ENCODE measurements at places on chromosomes 4 and X. TPM values are rescaled to one million over a fixed set of nuclear protein-coding genes. Genes with fewer than 3 reads are reported as not detected.
A peak's percentile ranks its signal among the peaks of the same experiment; 100 is the strongest.

The GLRA2 gene
- not detected for total RNA-seq

DNA sequence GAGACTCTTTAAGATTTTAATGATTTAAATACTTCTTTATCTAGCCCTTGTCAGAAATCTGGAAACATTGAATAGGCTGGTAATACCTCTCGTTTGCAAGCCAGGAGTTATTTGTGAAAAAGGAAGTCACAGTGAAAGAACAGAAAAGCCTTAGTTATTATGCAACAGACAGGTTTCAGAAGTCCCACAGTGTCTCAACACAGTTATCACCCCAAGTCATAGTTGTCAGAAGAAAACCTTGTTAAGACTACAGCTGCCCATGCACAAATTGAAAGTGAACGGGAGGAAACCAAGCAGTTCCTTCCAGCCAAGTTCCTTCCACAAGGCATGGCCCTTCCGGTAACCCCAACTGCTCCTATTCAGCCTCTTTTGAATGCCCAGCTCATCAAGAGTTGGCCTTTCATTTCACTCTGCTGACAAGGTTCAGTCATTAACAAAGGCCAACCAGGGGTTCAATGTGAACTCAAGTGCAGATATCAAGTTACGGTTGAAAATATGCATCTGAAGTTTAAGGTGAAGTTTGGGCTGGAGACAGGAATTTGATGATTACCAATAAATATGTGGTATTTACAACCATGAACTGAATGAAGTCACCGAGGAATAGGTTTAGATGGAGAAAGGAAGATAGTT is 15.6 kb downstream of the ALPK1 start:
- peaks cover 13% of the 10 kb centered on the region for H3K4me1 ChIP-seq
- no peak for DNase-seq
- H3K27ac ChIP-seq, result no peak overlapping the region
- no peaks in the 10 kb centered on the region for H3K36me3 ChIP-seq
- no peak overlapping the region for H3K4me3 ChIP-seq

GRCh38 chr4:144645631-144646522 is at the start of gene HHIP:
Gene HHIP, plus strand, starts transcription at chr4:144646156. Its CDS starts 520 bp downstream, at chr4:144646676.
- H3K36me3 ChIP-seq, result no peaks in the 10 kb centered on the region
- no peak within 1 kb of the TSS for H3K4me3 ChIP-seq
- no peak within 1 kb of the TSS for H3K27ac ChIP-seq
- H3K27me3 ChIP-seq, result peaks cover 16% of the 10 kb centered on the region
- DNase-seq, result peak; percentile 43

- no peaks in the 10 kb centered on the region for H3K27me3 ChIP-seq
- H3K36me3 ChIP-seq, result no peaks in the 10 kb centered on the region
- H3K27ac ChIP-seq, result no peak overlapping the region
- no peaks in the 10 kb centered on the region for H3K4me1 ChIP-seq
- DNase-seq, result no peak
These were observed 456.8 kb downstream of the PRR32 start for GRCh38 chrX:127276326-127276725.

The TLR1 gene
- total RNA-seq, result 0.25 TPM

GRCh38 chr4:41070516-41071281 is 143.6 kb downstream of the APBB2 start:
- no peak overlapping the region for H3K27ac ChIP-seq
- peaks cover 14% of the 10 kb centered on the region for H3K27me3 ChIP-seq
- H3K4me3 ChIP-seq, result no peak overlapping the region
- no peaks in the 10 kb centered on the region for H3K36me3 ChIP-seq

GRCh38 chr4:74189331-74190043 is 31.6 kb downstream of the MTHFD2L start:
- H3K27ac ChIP-seq, result no peak overlapping the region
- no peaks in the 10 kb centered on the region for H3K36me3 ChIP-seq
- H3K4me3 ChIP-seq, result no peak overlapping the region
- no peaks in the 10 kb centered on the region for H3K4me1 ChIP-seq

DNA sequence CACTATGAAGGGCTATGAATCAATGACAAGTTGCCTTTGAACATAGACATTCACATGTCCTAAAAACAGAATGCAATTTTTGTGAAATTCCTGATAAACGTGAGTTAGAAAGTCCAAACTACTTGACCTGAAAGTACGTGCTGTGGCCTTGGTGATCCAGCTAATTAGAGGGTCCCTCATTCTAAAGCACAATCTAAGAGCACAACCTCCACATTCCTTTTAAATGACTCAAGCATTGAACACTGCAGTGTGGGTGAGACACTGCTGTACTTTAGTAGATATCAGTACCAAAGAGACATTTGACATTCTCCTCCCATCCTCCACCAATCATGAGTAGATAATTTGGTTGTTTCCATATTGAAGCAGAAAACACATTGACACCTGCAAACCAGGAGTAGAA is 73.5 kb downstream of the FAM47B start:
- H3K27ac ChIP-seq, result no peak overlapping the region
- H3K27me3 ChIP-seq, result no peaks in the 10 kb centered on the region
- no peak for DNase-seq
- no peaks in the 10 kb centered on the region for H3K4me1 ChIP-seq
- H3K36me3 ChIP-seq, result no peaks in the 10 kb centered on the region

DNA sequence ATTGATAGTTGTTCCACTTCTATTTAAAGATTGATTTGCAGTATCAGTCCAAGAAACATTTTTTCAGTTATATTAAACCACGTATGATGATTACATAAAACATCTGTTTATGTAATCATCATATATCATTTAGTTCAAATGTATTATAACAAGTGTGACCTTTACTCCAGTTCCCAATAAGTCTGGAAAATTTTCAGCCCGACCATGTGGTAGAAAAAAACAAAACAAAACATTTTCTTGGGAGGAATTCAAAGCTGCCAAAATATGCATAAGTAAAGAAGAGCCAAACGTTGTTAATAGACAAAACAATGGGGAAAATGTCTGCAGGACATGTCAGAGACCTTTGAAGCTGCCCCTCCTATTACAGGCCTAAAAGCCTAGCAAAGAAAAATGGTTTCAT is 709.1 kb downstream of the FAT4 start:
- H3K36me3 ChIP-seq, result no peaks in the 10 kb centered on the region
- H3K27ac ChIP-seq, result no peak overlapping the region
- no peaks in the 10 kb centered on the region for H3K27me3 ChIP-seq
- no peak for DNase-seq
- no peak overlapping the region for H3K4me3 ChIP-seq

DNA sequence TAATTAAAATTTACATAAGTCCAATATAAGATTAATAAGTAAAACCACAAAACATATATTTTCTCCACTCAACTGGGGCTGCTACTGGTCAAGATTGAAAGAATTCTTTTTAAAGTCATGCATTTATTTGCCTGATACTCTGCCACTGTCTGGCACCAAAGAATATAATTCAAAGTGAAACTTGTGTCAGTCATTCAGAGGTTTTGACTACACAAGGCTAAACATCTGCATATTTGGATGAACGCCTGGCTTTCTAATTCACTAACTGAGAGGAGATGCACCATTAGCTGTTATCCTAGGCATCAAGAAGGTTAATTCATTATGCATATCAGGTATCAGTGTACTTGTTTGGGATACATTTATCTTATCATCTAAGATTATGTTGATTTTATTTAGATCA is 598.5 kb downstream of the CENPC start:
- no peaks in the 10 kb centered on the region for H3K4me1 ChIP-seq
- no peak overlapping the region for H3K4me3 ChIP-seq
- H3K36me3 ChIP-seq, result no peaks in the 10 kb centered on the region
- H3K27ac ChIP-seq, result no peak overlapping the region

The PDE5A gene
- total RNA-seq, result 0.29 TPM

The JAKMIP1 gene
- 0.11 TPM for total RNA-seq

The LPAR4 gene
- total RNA-seq, result not detected

- H3K27me3 ChIP-seq, result no peaks in the 10 kb centered on the region
- H3K4me3 ChIP-seq, result no peak overlapping the region
- DNase-seq, result peak; percentile 8
- no peak overlapping the region for H3K27ac ChIP-seq
- H3K4me1 ChIP-seq, result peaks cover 18% of the 10 kb centered on the region
These were observed 8.0 kb downstream of the SLC9B1 start for GRCh38 chr4:103011378-103012025.

DNA sequence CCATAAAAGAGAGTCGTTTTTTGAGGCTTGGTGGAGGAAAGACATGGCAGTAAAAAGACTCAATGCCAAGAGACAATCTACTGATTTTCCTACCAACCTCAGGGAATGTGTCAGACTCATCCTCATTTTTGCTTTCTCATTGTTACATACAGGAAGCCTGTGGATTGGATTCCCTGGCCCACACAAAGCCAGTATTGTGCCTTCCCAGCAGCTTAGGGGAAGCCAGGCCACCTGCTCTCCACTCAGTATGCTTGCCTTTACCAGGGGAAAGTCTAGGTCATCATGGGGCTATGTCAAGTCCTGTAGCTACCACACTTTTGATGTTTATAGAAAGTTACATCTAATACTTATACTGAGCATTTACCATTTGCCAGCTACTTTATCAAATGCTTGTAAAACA is 11.0 kb downstream of the BMX start:
- H3K27me3 ChIP-seq, result no peaks in the 10 kb centered on the region
- DNase-seq, result no peak
- H3K36me3 ChIP-seq, result no peaks in the 10 kb centered on the region
- no peaks in the 10 kb centered on the region for H3K4me1 ChIP-seq
- no peak overlapping the region for H3K4me3 ChIP-seq

DNA sequence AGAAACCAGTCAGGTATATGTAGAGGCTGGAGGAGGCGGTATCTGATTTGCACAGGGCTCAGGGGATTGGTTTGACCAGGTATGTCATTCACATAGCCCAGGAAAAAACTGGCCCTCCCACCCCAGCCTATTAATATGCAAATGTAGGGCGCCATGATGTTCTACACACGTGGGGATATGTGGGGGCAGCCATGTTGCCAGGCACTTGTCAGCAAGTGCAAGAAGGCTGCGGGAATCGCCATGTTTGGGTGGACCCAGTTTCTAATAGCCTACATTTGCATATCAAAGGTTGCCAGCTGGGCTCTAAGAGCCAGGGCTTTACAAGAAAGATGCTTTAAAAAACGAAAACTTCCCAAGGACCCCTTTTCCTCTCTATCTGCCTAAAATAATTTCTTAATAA is 335.1 kb downstream of the SMARCA1 start:
- DNase-seq, result no peak
- no peaks in the 10 kb centered on the region for H3K36me3 ChIP-seq
- H3K4me3 ChIP-seq, result no peak overlapping the region
- no peaks in the 10 kb centered on the region for H3K4me1 ChIP-seq
- H3K27me3 ChIP-seq, result no peaks in the 10 kb centered on the region
- no peak overlapping the region for H3K27ac ChIP-seq

- H3K4me1 ChIP-seq, result no peaks in the 10 kb centered on the region
- H3K27ac ChIP-seq, result no peak overlapping the region
- no peaks in the 10 kb centered on the region for H3K36me3 ChIP-seq
- DNase-seq, result no peak
- no peaks in the 10 kb centered on the region for H3K27me3 ChIP-seq
- no peak overlapping the region for H3K4me3 ChIP-seq
These were observed 353.9 kb downstream of the AFF2 start for GRCh38 chrX:148854306-148854705.

GRCh38 chr4:25815586-25815985 is 47.2 kb downstream of the SEL1L3 start:
- DNase-seq, result no peak
- no peak overlapping the region for H3K4me3 ChIP-seq
- peaks cover 16% of the 10 kb centered on the region for H3K36me3 ChIP-seq
- H3K27me3 ChIP-seq, result no peaks in the 10 kb centered on the region
- H3K27ac ChIP-seq, result no peak overlapping the region
- H3K4me1 ChIP-seq, result no peaks in the 10 kb centered on the region

DNA sequence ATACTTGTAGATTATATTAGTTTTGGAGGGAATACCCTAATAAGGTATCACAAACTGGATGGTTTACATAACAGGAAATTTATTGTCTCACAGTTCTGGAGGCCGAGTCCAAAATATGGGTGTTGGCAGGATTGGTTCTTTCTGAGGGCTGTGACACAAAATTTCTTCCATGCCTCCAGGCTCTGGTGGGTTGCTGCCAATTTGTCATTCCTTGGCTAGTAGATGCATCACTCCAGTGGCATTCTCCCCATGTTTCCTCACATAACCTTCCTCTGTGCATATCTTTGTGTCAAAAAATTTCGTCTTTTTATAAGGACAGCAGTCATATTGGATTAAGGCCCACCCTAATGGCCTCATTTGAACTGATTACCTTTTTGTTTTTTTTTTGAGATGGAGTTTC is 49.3 kb downstream of the APELA start:
- DNase-seq, result no peak
- no peaks in the 10 kb centered on the region for H3K36me3 ChIP-seq
- peaks cover 13% of the 10 kb centered on the region for H3K27me3 ChIP-seq
- H3K4me3 ChIP-seq, result no peak overlapping the region

- no peaks in the 10 kb centered on the region for H3K27me3 ChIP-seq
- no peak overlapping the region for H3K4me3 ChIP-seq
- H3K27ac ChIP-seq, result no peak overlapping the region
- H3K4me1 ChIP-seq, result no peaks in the 10 kb centered on the region
- no peak for DNase-seq
These were observed 57.9 kb downstream of the PASD1 start for GRCh38 chrX:151621422-151621821.

The TMPRSS11F gene
- not detected for total RNA-seq

The SERTM2 gene
- not detected for total RNA-seq

- no peak overlapping the region for H3K27ac ChIP-seq
- H3K4me1 ChIP-seq, result no peaks in the 10 kb centered on the region
- no peak overlapping the region for H3K4me3 ChIP-seq
- no peaks in the 10 kb centered on the region for H3K27me3 ChIP-seq
- peak; percentile 24 for DNase-seq
These were observed 68.0 kb downstream of the ATP8A1 start for GRCh38 chr4:42588909-42589308.

DNA sequence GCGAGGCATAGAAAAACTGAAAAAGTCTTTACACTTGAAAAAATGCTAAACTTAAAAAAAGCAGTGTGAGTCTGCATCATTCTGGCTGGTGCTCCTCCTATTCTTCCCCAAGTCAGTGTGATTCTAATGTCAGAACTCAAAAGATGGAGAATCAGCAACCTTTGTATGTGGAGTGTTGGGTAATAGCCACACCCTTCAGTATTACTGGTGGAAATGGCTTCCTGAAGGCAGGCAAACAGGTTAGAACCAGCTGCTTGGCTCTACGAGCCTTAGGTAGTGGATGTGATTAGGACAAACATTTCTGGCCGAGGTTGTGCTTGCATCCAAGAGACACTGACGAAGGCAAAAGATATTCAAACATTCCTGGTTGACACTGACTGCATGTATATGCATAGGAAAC is 353.4 kb upstream of the TACR3 start:
- no peak for DNase-seq
- no peaks in the 10 kb centered on the region for H3K36me3 ChIP-seq
- H3K4me1 ChIP-seq, result no peaks in the 10 kb centered on the region
- no peak overlapping the region for H3K4me3 ChIP-seq

DNA sequence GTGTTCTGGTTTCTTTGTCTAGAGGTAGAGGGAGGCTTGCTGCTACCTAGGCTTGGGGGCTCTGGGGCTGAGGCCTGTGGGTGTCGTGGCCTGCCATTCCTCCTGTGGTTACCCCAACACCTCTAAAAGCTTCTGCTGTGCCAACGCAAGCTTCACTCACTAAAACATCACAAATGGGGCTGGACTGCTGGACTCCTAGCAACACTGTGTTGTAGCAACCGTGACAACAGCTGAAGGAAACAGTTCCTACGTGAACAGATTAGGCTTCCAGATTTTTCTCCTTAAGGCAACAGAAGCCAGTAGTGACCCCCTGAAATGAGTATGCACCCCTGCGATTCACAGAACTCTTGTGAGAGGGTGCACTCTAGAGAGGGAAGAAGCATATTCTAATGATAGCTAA is 138.3 kb upstream of the TEX13D start:
- no peaks in the 10 kb centered on the region for H3K4me1 ChIP-seq
- no peaks in the 10 kb centered on the region for H3K27me3 ChIP-seq
- H3K36me3 ChIP-seq, result no peaks in the 10 kb centered on the region
- H3K27ac ChIP-seq, result no peak overlapping the region
- no peak overlapping the region for H3K4me3 ChIP-seq

The CFI gene
- total RNA-seq, result 0.94 TPM

The TMEM35A gene
- not detected for total RNA-seq

The ARMCX4 gene
- total RNA-seq, result 0.04 TPM

The PAGE4 gene
- total RNA-seq, result 1.3 TPM
